H4 (cell line): ENCODE measurements at places on chromosomes 16 and 17. TPM values are rescaled to one million over a fixed set of nuclear protein-coding genes. Genes with fewer than 3 reads are reported as not detected.

DNA sequence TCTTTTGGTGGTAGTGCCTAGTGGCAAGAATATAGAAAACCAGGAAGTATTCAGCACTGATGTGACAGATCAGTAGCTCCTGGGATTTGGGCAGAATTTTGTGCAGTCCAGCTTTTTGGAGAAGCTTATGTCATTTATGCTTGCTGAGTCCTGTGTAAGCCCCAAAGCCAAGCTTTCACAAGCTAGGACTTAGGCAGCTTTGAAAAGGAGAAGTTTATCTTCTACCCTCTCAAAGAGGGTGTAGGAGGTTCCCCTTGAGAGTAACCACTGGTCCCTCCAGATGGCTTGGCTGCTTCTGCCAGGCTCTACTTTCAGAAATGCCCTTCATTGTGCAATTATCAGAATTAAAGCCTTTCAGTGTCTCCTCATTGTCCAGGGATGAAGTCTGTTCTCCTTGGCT is 78.8 kb downstream of the CES1 start:
- DNase-seq, result no peak

GRCh38 chr16:57794849-57795430 is 7.4 kb downstream of the KIFC3 start:
- no peak for DNase-seq

DNA sequence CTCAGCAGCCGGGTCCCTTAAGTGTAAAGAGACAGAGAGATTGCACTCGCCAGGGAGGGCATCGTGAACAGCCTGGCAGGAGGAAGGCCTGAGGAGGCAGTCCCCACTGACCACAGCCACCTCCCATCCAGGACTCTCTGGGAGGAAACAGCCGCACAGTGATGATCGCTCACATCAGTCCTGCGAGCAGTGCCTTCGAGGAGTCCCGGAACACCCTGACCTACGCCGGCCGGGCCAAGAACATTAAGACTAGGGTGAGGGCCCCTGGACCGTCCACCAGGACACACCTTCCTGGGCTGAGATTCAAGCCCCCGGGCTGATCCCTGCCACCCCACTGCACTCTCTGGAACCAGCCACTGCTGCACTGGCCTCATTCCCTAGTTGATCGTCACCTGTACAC is 14.0 kb downstream of the BTBD17 start:
- DNase-seq, result no peak

DNA sequence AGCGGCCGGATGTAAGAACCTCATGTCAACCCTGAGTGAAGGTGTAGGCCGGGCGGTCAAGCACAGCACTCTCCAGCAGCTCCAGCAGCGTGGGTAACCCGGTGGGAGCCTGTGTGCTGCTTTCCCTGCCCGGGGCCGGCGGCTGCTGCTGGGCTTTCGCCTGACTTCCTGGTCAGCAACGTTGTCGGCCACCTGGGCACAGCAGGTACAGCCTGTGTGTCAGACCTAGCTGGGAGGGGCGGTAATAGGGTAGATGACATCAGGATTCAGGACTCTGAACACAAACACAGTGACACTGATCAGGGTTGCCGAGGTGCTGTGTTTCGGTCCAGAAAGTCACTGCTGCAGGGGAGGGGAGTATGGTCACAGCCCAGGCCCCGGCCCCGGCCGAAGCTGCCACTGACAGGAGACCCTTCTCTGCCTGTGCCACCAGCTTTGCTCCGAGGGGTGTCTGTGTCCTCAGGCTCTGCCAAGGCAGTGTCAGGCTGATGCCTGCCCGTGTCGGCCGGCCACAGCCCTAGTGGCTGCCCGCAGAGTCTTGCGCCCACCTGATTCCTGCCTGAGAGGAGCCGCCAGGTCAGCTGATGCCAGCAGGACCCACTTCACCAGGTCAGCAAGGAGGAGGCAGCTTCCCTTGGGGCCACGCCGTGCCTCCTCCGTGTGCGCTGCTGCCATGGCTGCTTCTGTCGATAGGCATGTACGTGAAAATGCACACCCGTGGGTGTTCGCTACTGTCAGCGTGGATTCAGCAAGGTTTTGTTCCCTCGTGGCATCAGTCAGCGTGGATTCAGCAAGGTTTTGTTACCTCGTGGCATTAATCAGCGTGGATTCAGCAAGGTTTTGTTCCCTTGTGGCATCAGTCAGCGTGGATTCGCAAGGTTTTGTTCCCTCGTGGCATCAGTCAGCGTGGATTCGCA is 9.2 kb downstream of the RAB40C start:
- no peak for DNase-seq

- no peak for DNase-seq
These were observed 50.9 kb upstream of the CPNE2 start for GRCh38 chr16:57041182-57042156.

- DNase-seq, result no peak
These were observed 16.5 kb downstream of the DCUN1D3 start for GRCh38 chr16:20883554-20884239.

- no peak for DNase-seq
These were observed 40.7 kb upstream of the MAP3K14 start for GRCh38 chr17:45357364-45357997.

GRCh38 chr17:75769536-75769935 is 4.5 kb upstream of the GALK1 start:
- no peak for DNase-seq

GRCh38 chr16:65202461-65202860 is 80.6 kb upstream of the CDH11 start:
- no peak for DNase-seq

DNA sequence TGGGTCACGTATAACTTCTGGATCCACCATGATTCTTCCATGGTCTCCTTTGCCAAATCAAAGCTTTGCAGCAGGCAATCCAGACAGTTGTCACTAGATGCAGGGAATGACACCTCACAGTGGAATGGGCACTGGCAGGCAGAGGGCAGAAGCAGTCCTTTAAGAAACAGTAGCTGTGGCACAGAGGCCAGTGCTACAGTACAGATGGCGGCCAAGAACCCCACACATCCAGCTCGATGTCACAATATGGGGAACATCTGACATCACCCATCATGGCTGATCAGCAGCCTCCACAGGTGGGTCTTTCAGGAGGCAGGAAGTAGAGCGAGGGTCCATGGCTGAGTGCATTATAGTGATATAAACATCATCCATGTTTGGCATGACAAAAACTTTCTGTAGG is 18.8 kb upstream of the ERN1 start:
- no peak for DNase-seq

- DNase-seq, result no peak
These were observed 30.4 kb upstream of the CCL1 start for GRCh38 chr17:34393401-34393800.

DNA sequence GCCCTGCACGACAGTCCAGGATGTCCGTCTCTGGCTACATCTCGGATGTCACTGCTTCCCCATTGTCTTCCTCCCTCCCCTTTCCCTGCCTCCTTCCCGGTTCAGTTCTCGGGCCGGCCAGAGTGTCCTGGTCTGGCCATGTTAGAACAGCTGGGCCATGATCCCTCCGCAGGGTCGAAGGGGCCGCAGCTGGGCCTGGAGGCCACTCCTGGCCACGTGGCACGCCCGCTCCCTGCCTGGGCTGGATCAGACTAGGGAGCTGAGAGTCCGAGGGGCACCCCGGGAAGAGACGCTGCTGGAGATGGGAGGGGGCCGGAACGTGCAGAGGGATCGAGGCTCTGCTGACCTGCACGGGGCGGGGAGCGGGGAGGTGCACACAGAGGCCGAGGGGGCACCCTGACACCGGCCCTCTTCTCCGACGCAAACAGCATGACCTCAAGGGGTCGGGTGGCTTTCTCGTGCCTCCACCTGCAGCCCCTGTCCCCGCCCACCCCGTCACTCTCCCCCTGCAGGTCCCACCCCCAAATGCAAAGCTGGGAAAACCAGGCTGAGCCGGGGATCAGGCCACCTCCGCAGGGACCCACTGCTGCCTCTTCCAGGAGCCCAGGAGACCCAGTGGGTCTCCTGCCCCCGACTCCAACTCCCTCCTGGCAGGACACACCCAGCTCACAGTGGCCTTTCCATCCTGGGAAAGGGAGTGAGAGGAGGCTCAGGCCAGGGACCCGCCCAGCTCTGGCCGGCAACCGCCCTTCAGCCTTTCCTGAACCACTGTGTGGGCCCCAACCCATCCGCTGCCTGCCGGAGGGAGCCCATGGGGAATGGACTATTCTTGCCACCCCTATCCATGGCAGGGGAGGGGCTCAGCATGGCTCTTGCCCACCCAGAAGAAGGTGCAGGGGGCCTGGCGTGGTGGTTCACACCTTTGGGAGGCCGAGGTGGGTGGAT is 38.5 kb downstream of the CTU2 start:
- DNase-seq, result no peak

- no peak for DNase-seq
These were observed 47.8 kb upstream of the NLRP1 start for GRCh38 chr17:5631958-5632590.

DNA sequence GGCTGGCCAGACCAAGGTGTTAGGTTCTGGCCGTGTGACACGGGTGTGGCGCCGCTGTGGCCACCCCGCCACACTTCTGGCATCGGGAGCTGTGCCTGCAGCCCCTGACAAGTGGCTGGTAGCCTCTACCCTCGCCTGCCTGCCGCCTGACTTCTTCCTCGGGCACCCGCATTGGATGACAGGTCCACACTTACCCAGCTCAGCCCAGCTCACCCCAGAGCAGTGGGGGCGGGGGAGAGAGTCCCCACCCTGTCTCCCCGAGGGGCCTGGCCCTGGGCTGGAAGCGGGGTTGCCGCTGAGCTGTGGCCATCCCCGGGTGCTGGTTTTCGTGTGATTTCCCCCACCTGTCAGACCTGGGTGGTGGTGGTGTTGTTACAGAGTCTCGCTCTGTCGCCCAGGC is 53.9 kb upstream of the ACSF3 start:
- DNase-seq, result no peak

DNA sequence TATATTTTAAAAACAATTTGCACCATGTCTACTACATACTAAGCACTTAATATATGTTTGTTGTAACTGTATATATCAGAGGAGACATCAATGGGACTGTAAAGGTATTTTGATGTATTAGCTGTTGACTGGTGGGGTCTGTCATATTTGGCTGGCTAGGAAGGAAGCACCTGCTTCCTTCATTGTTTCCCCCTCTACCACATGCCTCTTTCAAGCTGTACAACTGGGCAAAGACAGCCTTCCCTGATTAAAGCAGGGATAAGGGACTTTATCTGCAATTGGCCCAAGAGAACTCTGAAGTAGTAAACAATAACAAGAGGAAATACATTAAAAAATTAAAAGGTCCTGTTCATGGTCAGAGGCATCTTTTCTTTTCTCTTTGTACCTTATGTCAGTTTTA is 5.5 kb upstream of the SLFN12L start:
- no peak for DNase-seq

DNA sequence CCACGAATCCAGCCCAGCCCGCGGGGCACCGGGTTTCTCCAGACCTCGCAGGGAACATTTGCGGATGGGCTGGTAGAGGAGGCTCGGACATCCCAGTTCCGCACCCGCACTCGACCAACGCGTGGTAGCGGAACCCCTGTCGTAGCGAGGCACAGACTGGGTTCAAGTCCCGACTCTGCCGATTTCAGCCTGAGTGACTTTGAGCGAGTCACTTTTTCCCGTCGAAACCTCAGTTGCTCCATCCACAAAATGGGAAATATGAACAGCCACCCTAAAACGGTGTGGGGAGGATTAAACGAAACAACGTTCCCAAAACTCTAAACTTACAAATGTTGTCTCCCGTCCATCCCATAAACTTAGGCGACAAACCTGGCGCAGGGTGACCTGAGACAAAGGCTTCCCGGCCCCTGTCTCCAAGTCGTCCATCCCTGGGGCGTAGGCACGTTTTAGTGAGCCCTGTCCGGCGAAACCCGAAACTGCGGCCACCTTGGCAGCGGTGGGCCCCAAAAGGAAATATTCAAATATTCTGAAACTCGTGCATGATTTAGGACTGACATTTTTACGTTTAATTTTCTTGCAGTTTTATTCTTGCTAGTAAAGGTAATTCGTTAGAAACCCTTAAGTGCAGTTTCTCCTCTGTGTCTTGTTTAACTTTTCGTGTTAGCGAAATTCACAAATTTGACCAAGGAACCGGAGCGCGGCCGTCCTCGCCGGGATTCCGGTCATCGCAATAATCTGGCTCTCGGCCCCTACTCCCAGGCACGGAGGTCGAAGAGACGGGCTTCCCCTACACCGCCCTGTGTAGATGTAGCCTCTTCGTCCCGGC is 1.9 kb upstream of the MLLT6 start:
- DNase-seq, result no peak

- DNase-seq, result no peak
These were observed 152.1 kb upstream of the PLCG2 start for GRCh38 chr16:81627024-81627423.

GRCh38 chr16:4602331-4602730 is 12.4 kb downstream of the UBALD1 start:
- DNase-seq, result no peak

DNA sequence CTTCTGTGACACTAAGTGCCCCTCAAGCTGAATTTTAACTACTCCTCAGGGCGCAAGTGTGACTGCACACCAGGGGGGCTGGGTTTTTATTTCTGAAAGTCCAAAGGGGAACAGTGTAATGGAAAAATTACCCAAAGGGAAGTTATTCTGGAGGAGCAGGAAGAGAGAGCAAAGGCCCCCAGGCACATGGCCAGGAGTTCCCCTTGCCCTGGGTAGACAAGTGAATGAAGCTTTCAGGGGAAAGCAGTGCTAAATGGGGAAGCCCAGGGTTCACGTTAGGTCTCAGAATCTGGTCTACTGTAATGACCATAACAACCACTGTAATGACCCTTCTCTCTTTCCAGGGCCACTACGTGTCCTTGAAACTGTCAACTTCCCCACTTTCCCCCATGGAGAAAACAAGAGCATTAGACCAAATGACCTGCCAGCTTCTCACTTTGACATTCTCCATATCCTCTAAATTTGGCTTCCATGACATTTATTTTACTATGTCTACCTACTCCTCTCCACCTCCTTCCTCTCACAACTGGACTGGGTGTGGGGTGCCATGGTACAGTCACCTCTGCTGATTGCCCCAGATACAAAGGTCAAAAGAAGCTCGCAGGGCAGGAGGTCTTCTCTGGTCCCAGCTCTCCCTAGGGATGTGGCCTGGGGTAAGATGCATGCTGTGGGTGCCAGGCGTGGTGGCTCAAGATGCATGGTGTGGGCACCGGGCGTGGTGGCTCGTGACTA is 34.1 kb upstream of the MMP2 start:
- no peak for DNase-seq

- no peak for DNase-seq
These were observed 70.3 kb downstream of the NETO2 start for GRCh38 chr16:47073223-47074155.

Gene HNF1B
- not detected in 2 replicates for total RNA-seq

Gene KRT9
- not detected in 2 replicates for total RNA-seq

Gene NOXO1
- not detected in 2 replicates for total RNA-seq

Gene KCNJ18
- 0.35 TPM in 1 of 2 replicates, not detected in the other for total RNA-seq

Gene PLA2G10
- not detected in 2 replicates for total RNA-seq

Gene ABCA6
- total RNA-seq, result 1.2 TPM in 1 of 2 replicates, not detected in the other

Gene EFNB3
- 5.6 and 6.2 TPM in 2 replicates for total RNA-seq

Gene SMARCD2
- 86.3 and 152 TPM in 2 replicates for total RNA-seq

Gene RDM1
- total RNA-seq, result 0.66 and 1.1 TPM in 2 replicates

Gene C16orf87
- total RNA-seq, result 10.4 and 11.5 TPM in 2 replicates

Gene CDRT15L2
- total RNA-seq, result not detected in 2 replicates

Gene ARHGAP23
- 6.8 and 11.7 TPM in 2 replicates for total RNA-seq
